ENCODE measurements at places on chromosomes 3 and 15.
A peak's percentile ranks its signal among the peaks of the same experiment; 100 is the strongest.

GRCh38 chr3:100748967-100749366, 39.7 kb downstream of the TFG start:
- no peak for DNase-seq

- peak; percentile 19 for DNase-seq
These were observed 31.9 kb downstream of the PDIA5 start for GRCh38 chr3:123098426-123099330.

DNA sequence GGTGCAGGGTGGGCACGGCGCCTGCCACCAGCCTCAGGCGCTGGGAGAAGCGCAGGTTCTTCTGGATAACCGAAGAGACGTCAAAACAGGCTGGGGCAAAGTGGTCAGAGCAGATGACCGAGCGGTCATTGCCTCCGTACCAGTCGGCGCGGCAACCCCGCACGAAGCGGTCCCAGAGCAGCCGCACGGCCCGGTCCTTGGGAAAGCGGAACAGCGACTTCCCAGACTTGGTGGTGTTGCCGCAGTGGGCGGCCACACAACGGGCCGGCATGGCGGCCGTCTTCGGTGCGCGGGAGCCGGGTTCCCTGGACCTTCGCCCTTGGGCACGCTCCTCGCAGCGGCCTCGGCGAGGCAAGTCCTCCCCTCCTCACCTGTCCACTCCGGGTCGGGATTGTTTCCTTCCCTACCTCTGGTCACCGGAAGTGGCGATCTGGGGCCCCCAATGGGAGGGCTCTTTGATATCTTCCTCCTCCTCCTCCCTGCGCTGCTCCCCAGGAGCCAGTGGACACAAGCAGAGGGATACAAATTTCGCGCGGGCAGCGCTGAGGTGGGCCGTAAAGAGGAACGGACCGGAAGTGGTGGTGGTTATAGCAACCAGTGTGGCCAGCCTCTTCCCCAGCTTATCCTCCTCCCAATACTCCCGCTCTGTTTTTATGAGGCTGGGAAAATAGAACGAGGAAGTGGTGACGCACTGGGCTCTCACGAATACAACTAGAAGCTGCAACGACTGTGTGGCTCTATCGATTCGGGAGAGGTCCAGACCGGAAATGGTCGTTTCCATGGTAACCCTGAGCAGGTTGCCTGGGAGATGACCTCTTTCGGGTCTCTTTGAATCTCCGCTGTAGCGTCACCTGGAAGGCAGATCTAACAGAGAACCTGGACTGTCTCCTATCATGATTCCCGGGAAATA, at the start of the genes LRRC49 and THAP10:
Gene LRRC49 (plus strand): TSS at position 825 of the 910 bp plus-strand sequence. CDS start 69 bp downstream, at position 894.
Gene THAP10 (minus strand): TSS at position 432 of the 910 bp plus-strand sequence. CDS start 161 bp downstream, at position 271.
- DNase-seq = peak; percentile 92

DNA sequence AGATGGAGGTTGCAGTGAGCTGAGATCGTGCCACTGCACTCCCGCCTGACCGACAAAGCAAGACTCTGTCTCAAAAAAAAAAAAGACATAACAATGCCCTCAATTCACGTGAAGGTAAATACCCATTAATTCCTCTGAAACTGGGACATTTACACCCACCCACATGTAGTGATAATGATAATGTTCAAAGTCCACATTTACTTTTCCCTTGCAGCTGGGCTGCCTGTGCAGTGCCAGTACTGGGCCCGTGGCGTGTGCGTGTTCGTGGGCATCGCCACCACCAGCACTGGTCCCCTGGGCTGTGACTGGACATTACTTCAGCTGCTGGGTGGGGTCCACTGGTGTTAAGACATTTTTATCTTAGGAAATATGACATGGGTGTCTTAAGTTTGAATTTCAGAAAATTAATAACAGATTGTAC, 123.6 kb downstream of the SLC25A26 start:
- DNase-seq = no peak

GRCh38 chr3:27376109-27376772, 7.1 kb upstream of the NEK10 start:
- no peak for DNase-seq

DNA sequence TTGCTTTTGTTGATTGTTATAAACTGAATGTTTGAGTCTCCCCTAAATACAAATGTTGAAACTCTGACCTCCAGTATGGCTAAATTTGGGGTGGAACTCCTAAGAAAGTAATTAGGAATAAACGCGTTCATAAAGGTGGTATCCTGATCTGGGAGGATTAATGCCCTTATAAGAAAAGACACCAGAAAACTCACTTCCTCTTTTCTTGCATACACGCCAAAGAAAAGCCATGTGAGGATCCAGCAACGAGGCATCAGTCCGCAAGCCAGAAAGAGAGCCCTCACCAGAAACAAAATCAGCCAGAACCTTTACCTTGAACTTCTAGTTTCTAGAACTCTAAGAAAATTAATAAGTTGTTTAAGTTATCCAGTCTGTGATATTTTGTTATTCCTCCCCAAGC, 37.4 kb upstream of the AZI2 start:
- peak; percentile 2 for DNase-seq

DNA sequence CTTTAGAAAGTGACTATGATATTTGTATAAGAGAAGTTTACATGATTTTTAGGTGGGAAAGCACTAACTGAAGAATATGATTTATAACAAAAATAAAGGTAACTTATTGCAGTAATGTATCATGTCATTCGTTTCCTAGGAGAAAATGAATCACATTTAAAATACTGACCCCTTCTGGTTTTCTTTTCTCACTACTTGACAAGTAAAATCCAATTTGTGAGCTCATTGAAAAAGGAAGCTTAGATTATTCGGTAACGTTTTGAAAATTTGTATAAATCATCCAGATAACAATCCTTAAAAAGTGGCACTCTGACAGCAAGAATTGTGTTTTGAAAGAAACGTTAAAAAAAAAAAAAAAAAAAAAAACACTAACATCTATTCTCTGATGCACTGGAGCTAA, 39.0 kb downstream of the NSUN3 start:
- DNase-seq = peak; percentile 50

DNA sequence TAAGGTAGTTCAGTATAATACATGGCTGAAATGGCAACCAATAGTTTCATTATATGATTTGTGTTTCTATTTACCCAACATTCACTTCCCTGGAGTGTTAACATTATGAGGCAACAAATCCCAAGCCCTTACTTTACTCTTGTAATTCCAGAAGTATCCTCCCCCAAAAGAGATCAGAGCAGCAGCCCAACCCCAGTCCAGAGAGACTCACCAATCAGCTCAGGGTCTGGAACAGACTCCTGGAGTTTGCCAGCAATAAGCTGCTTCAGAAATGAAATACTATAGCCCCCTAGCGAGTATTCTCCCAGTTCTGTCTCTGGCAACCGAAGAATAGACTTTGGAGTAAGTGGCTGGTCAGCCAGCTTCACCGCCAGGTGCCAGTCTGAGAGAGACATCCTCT, 2.5 kb downstream of the UBL7 start:
- DNase-seq = no peak

- DNase-seq = peak; percentile 1
These were observed 1048.5 kb downstream of the NTRK3 start for GRCh38 chr15:87207990-87208580.

DNA sequence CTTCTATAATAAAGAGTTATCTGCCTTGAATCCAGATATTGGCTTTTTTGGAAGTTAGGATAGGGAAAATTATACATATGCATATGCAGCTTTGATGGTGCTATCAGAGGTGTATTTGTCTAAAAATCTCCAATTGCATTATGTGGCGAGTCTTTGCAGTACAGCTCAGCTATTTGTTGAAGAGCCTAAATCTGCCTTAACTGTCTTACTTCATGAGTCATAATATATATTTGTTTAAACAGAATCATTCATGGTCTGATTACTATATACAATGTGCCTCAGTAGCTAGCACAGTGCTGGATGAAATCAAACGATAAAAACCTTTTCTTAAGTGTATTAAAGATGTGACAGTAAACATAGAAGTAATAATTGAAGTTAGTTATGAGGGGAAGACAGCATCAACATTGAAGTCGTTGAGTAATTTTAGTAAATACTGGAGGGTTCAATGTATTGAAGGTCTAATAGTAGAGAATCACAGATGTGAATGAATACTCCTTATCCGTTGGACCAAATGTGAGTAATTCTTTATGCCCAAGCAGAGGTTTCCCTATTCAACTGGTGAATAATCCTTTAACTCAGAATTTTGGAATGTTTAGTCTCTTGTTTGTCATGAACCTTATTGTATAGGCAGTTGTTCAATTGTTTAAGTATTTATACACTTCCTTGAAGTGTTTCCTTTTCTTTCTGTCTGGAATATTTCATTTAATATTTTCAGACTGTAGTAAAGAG, 74.8 kb upstream of the NAALADL2 start:
- DNase-seq = no peak

- no peak for DNase-seq
These were observed 107.7 kb downstream of the TCF12 start for GRCh38 chr15:57026016-57026592.

GRCh38 chr3:160780245-160780644, 24.2 kb downstream of the PPM1L start:
- peak; percentile 32 for DNase-seq

- DNase-seq = peak; percentile 35
These were observed 68.5 kb downstream of the TRANK1 start for GRCh38 chr3:36876181-36876936.

DNA sequence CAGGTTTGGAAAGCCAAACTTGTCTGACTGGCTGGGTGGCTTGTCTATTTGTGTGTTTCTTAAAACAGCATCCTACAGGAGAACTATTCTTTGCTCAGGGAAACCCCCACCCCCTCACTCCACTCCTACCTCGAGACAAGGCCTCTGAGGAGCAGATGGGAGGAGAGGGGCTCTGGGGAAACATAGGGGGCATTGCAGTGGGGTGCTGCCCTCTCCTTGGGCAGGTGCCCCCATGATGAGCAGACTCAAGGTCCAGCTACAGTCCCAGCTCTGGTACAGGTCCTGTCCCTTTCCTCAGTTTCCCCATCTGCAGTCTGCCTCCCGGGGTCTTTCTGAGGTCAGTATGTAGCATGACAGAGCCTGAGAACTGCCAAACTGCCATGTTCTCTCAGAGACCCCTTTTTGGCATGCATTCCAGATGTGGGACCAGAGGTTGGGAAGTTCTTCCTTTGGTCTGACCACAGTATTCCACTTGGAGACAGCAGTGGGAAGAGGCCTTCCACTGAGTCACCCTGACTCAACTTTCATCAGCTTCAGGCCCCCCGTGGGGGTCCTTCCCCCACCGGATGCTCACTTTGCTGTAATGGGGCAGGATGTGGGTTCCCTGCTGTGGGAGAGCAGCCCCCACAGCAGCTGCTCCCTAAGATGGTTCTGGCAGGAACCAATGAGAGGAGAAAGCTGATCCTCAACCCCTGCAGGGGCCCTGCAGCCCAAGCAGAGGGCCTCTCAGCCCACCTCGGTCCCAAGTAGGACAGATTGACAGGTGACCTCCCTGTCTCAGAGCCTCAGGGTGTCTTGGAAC, 32.3 kb upstream of the CYP11A1 start:
- peak; percentile 49 for DNase-seq

DNA sequence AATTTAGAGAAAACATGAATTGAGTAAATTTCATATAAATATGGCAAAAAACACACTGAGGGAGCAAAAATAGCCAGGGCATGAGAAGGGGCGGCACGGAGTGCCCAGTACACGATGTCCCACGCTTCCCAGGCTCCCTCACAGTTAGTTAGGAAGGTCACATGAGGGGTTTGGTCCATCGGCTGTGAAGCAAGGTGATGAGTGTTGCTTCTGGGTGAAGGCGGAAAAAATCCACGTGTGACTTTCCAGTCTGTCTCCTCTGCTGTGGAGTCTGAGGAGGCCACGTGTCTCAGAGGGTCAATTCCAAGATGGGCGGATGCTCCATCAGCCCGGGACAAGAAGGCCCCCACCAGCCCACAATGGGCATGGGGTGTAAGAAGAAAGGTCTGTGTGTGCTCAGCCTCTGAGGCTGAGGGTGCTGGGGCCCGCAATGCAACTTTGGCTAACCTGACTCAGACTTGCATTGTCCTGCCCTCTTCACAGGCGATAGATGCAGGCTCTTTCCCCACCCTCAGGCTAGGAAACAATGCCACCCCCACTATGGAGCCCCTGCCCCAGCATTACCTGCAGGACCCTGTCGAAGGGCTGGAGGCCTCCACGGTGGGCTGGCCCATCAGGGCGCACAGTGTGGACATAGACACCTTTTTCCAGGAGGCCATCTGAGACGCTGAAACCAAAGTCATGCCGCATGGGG, 45.7 kb downstream of the GRIP2 start:
- no peak for DNase-seq

GRCh38 chr3:66302288-66302687, 81.5 kb downstream of the SLC25A26 start:
- no peak for DNase-seq

DNA sequence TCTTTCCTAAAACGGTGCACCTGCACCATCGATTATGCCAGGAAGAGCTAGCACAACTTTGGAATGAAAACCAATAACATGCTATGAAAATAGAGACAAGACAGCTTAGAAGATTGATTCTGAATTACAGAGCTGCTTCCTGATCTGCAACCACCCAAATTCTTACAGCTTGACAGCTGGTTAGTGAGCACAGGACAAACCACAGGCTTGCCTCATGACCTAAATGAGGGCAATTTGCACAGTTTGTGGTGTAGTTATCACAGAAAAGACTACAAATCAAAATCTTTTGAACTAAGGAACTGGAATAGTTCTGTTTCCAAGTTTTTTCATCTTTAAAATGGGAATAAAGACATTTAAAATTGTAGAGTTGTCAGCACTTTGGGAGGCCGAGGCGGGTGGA, 533.5 kb downstream of the NAALADL2 start:
- peak; percentile 9 for DNase-seq

- peak; percentile 66 for DNase-seq
These were observed 178.8 kb downstream of the NSMCE3 start for GRCh38 chr15:29090617-29091466.

DNA sequence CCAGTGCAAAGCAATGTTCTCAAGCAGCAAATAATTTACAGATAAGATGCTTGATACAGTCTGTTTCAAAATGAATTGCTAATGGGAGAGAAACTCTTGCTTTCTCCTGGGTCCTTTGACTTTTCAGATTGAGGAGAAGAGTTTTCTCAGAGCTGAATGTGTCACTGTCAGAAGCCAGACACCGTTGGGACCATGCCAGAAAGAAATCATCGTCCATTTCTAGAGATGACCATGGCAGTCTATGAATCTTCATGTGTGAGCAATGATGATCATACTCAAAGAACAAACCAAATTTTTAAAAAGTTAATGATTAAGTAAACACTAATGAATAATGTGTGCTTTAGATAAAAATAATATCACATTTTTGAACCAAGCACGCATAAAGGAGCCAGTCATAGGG, 77.6 kb downstream of the ZNF385D start:
- DNase-seq = no peak

- no peak for DNase-seq
These were observed 11.9 kb downstream of the CFAP161 start for GRCh38 chr15:81146006-81146405.

DNA sequence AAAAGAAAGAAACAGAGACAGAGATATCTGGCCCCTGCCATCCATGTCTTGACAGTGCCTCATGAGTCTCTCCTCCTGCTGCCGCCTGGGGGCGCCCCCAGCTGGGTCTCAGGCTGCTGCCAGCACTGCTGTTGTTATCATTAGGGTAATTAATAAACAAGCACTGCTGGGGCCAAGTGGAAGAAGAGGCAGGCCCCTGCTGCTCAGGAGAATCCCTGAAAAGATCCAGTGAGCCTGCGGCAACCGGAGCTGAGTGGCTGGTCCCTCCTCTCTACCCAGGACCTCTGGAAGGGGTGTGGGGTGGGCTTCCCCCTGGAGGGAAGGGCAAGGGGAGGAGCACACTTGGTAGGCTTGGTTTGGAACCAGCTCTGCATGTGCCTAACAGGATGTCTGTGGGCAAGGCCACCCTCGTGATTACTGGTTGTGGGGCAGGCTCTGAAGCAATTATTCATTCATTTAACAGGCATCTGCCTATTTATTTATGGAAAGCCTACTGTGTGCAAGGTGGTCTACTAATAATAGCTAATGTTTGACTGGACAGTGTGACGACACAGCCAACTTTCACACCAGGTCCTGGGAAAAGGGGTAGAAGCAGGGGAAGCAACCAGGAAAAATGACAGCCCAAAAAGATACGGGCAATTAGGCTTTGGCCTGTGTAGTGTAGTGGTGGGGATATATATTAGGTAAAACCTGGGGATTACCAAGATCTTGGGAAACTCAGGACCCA, 1.2 kb upstream of the TYRO3 start:
- peak; percentile 88 for DNase-seq

All from hematopoietic multipotent progenitor cell treated with erythropoietin and hydrocortisone succinate and interleukin-3 and kit ligand, for 6 days (in vitro differentiated cells).